HepG2 (cell line): ENCODE measurements at places on chromosomes 7 and 10.

GRCh38 chr10:132030898-132031463 is 34.8 kb upstream of the JAKMIP3 start:
- no peak for DNase-seq

GRCh38 chr7:94216944-94217461 is 177.7 kb upstream of the COL1A2 start:
- DNase-seq, result no peak

- DNase-seq, result no peak
Observed at GRCh38 chr10:57247271-57247670, 886.2 kb upstream of the ZWINT start.

- DNase-seq, result no peak
Observed at GRCh38 chr10:125161707-125162119, 1.4 kb upstream of the CTBP2 start.
